ENCODE measurements at places on chromosomes 5 and 9. TPM values are rescaled to one million over a fixed set of nuclear protein-coding genes. Genes with fewer than 3 reads are reported as not detected.

DNA sequence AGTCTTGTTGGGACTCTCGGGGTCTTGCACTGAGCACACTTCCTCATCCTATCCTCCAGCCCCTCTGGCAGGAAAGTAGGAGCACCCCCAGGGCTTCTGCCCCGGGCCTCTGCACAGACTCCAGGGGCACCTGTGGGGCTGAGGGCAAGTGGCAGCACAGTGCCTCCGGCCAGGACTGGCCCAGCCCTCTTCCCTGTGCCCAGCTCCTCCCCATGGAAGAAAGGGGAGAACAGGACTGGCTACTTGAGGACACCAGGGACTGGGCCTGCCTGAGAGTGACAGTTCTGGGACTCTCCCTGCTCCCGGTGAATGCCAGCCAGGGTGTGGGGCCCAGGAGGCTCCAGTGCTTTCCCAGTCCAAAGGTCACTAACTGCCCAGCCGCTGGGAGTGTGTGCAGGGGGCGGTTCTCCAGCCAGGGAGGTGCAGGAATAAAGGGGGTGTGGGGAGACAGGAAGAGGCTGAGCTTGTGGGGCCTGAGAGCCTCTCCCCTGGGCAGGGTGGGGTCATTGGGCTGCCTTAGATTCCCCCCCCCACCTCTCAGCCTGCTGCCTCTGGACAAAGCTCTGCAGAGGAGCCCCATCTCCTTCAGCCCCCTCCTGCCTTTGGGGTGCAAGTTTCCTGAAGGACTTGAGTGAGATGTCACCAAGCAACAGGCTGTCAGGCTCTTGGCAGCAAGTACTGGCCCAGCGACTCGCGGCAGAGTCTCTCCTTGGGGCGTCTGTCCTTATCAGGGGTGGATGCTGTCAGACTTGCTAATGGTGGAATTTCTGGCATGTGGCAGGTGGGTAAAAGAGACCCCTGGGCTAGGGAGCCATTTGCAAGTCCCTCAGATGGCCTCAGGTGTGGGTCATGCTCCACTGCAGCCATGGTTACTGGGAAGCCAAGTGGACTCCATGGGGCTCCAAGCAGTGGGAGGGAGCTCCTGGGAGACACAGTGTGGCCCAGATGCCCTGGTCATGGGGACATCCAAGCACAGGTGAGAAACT lies 19.1 kb upstream of the JADE2 start:
- H3K27ac ChIP-seq: no peak overlapping the region
- no peaks in the 10 kb centered on the region for H3K36me3 ChIP-seq
- H3K27me3 ChIP-seq: no peaks in the 10 kb centered on the region
- DNase-seq: no peak
- no peak overlapping the region for H3K4me3 ChIP-seq

DNA sequence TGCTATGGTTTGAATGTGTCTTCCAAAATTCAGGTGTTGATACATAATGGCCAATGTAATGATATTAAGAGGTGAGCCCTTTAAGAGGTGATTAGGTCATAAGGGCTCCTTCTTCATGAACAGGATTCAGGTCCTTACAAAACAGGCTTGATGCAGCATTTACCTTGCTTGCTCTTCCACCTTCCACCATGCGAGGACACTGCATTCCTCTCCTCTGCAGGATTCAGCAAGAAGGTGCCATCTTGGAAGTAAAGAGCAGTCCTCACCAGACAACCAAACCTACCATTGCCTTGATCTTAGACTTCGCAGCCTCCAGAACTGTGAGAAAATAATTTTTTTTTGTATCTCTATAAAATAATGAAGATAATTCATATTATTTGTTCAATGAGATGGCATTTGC lies 314.0 kb upstream of the SMARCA2 start:
- H3K27ac ChIP-seq: no peak overlapping the region
- no peaks in the 10 kb centered on the region for H3K36me3 ChIP-seq
- H3K27me3 ChIP-seq: peaks cover 37% of the 10 kb centered on the region
- H3K4me3 ChIP-seq: no peak overlapping the region

- no peak overlapping the region for H3K27ac ChIP-seq
- H3K4me3 ChIP-seq: no peak overlapping the region
- H3K36me3 ChIP-seq: no peaks in the 10 kb centered on the region
- H3K27me3 ChIP-seq: peaks cover 23% of the 10 kb centered on the region
These were observed 98.8 kb downstream of the GCNT1 start for GRCh38 chr9:76557674-76558225.

DEPDC1B gene
- 23.6 TPM for total RNA-seq

PCDHA1 gene
- total RNA-seq: not detected
